HL-60 (cell line): ENCODE measurements at places on chromosomes 4 and X.

GRCh38 chr4:149077181-149077580 is 635.0 kb upstream of the NR3C2 start:
- DNase-seq: no peak

DNA sequence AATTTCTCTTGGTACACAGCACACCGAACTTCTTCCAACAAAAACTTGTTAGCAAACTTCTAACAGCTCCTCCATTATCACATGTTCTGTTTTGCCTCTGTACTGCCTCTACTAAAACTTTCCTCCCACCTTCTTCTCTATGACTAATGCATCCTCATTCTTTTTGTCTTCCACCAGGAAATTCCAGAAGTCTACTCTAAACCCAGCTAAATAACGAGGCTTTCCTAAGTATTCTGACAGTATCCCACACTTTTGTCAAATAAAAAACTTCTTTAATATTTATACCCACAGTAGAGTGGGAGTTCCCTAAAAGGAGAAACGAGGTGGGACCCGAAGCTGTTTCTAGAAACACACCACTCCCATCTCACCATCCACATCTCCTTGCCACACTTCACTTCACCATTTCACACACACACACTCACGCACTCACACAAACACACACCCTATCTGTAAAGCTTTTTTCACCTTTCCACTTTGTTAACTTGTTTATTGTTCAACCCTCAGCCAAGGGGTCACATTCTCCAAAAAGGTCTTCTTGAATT is 280.3 kb downstream of the ARAP2 start:
- no peak for DNase-seq

DNA sequence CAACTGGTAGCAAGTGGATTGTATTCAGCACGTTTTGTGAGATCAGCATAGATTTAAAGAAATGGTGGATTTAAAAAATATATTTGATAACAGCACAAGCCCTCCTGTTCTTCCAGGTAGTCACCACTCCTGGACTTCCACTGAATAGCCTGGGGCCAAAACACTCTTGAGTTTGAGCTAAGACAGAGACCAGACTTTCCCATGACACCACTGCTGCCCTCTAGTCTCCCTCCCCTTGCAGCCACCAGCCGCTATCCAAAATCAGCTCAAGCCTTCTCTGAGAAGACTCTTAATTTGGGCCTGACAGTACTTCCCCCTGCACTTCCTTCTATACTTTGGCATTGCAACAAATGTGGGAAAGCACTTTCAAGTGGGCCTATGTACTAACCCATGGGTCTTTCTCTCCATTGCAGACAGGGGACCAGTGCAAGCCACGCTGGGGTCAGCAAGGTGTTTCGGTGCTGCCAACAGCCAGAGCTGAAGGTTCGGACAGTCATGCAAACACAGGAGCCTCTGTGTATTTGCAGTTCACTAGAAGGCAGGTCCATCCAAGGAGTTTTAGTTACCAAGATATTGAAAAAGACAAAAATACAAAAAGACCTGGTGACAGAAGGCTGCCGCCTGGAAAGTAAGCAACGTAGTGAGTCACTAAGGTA is 40.5 kb upstream of the KLHL13 start:
- no peak for DNase-seq

GRCh38 chrX:150944233-150944632 is 38.9 kb upstream of the HMGB3 start:
- no peak for DNase-seq

DNA sequence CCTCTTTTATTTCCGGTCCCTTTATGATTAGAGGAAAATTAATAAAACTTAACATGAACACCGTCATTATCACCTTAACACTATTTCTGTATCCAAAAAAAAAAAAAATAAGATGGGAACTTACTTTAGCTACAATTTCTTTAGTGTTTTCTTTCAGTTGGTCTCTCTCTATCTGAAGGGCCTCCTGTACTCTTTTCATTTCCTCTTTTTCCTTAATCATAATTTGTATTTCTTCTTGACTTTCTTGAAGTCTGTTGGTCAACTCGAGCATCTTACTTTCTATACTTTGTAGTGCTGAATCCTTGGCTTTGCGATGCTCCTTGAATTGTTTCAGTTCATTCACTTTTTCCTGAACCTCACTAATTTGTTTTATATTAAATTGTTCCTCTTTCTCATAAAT is 45.3 kb upstream of the BDH2 start:
- DNase-seq: no peak

- no peak for DNase-seq
Observed at GRCh38 chrX:40467454-40467853, 113.3 kb upstream of the ATP6AP2 start.

DNA sequence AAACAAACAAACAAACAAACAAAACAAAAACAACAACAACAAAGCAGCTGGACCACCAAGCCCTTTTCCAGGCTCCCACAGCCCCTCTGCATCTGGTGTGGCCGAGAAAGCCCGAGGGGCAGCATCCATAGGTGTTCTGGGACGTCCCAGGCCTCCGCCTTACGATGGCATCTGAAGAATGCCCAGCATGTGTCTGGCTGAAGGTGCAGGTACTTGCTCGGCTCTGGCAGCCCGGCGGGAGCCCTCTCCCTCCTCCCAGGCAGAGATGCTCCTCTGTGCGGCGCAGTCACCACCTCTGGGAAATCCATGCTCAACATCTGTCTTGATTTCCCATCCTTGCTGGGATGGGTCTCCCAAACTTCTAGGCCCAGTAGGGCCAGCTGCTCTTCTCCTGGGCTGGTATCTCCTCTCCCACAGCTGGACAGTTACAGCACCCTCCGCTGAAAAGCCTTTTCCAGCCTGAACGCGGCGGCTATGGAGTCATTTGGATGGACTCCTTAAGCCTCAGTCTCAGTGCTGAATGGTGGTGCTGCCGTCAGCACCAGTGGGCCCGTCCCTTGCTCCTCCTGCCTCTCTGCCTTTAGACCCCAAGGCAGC is 4.3 kb downstream of the PSAPL1 start:
- DNase-seq: no peak

DNA sequence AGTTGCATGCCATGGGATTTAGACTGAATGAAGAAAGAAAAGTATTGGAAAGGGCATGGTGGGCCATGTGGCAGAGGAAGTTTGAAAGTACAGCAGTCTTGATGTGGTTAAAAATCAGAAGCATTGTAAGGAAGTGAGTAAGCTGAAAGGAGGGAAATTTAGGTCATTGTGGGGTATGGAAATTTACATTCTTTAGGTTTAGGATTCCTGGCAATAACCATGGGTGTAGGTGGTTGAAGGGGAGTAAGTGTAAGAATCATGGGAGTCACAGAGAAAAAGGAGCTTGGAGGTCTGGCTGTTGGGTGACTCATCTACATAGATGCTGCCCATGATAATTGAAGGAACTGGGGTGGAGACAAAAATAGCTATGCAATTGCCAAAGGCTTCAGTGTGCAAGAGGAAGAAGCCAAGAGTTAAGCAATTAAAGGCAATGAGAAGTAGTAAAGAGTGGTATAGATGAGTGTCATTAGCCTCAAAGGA is 243.8 kb upstream of the LDB2 start:
- DNase-seq: peak; percentile 91

DNA sequence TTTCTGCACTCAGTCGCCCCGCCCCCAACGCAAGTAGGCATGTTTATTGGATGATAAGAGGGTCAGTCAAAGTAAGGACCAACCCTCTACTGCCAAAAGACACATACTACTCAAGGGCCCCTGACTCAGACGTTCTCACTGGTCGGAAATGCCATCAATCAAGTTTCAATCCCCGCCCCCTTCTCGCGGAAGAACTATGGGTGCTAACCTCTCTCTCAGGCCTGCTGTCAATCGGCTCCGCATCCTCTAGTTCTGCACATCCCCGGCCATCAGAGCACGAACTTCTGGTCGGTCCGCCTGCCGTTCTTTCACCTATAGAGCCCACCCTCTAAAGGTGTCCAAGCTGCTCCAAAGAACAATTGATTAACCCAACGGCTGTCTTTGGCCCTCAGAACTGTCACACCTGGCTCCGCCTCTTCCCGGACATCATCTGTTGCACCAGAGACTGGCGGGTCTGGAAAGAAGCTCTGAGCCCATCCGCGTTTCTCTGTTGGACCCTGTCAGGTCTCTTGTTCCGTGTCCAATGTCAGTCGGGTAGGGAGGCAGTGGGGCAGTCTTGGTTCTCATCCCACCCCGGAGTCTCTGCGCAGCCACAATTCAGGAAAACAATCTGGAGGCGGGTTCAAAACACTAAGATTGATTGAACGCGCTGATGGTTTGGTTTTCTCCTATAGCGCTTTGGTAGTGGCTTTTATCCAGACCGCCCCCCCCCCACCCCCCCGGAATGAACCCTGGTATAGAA is 15.2 kb downstream of the NDUFB11 start:
- DNase-seq: peak; percentile 83

- no peak for DNase-seq
Observed at GRCh38 chr4:35818520-35818919, 425.8 kb downstream of the ARAP2 start.

DNA sequence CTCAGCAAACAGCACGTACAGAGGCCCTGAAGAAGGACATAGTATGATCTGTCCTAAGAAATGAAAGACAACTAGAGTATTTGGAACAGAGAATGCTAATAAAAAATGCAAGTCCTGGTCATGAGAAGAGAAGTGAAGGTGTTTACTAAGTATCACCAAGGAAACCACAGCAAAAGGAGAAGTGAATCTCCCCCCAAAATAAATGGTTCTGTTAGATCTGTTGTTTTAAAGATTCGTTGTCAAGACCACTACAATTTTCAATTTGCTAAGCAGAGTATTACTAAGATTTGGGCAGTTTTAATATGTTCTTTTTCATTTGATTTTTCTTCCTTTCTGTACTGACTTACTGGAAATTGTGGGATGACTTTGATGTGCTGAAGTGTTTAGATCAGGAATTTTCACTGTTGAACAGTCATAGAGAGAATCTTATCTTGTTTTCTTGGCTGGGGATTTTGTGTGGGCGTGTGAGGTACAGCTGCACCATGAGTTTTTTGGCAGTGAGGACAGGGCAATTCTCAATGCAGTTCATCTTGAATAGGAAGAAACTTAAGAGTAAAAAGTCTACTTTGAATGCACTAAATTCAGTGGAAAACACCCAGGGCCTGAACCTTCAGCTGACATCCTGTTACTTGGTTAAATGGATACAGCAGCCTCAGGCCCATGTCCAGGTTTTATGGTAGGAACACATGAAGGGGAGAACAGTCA is 132.2 kb downstream of the STIM2 start:
- no peak for DNase-seq

- no peak for DNase-seq
Observed at GRCh38 chrX:153863251-153863991, 22.6 kb downstream of the L1CAM start.

DNA sequence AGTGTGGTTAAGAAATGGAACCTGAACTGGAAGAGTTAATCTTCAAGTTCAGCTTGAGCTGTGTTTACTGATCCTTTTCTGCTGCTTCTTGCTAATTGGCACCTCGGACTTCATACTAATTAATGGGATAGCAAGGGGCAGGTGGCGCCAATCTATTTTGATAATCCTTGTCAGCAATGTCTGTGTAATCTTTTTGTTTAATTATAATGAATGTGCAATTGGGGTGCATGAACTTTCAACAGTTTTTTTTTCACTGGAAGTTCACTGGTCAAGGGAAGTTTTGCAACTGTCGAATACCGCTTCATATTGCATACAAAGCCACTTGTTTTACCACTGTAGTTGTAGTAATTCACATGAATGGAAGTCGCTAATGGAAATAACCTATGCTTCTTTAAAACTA is 261.0 kb downstream of the BMPR1B start:
- DNase-seq: no peak

DNA sequence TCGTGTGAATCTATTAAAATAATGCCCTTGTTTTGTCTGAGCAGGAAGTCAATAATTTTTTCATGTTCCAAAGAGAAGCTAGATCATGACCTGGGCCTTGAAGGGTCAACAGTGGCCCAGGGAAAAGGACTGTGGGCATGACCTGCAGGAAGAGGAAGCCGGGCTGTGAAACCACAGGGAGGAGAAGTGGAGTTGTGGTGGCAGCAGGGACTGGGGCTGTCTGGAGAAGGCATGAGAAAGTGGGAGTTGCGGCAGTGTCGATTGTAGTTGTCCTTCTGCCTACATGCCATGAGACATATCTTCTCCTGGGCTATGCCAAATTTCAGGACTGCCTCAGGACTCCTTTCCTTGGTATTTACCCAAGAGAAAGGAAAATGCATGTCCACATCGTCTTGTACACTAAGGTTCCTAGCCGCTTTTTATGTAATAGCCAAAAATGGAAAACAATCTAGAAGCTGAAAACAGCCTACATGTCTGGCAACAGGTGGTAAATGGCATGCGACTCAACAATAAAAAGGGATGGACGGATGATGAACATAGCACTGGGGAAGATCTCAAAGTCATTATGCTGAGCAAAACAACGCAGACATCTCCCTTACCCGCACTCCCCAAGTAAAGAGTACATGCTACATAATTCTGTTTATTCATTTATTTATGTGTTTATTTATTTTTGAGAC is 13.6 kb upstream of the PTTG2 start:
- peak; percentile 71 for DNase-seq

- DNase-seq: no peak
Observed at GRCh38 chr4:17920681-17921080, 100.9 kb downstream of the LCORL start.

DNA sequence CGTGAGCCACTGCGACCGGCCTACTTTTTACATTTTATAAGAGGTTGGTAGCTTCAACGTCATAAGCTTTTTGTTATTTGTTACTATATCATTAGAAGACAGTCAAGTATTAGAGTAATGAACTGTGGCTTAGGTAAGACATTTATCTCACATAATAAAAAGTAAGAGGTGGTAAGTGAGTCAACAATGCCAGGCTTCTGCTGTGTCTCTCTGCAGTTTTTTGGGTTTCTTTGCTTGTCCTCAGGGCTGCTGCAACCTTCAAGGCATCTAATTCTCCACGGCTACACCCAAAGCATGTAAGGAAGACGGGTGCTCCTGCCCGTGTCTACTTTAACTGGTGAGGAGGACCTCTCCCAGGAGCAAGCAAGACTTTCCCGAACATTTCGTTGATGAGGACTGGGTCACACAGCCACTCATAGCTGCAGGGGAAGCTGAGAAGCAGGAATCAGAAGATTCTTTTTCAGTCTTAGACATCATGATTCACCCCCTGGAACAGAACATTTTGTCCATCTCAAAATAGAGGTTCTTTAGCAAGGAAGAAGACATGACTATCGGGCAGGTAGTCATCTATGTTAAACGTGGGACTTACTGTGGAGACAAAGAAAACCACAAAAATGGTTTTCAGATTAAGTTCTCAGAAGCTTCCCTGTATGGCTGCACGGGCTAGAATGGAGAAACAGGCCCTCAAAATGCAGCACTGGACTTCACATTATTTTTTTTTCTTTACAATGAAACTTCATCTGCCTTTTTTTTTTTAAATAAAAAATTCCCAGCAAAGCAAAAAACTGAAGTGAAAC is 13.0 kb upstream of the RHOH start:
- peak; percentile 9 for DNase-seq

DNA sequence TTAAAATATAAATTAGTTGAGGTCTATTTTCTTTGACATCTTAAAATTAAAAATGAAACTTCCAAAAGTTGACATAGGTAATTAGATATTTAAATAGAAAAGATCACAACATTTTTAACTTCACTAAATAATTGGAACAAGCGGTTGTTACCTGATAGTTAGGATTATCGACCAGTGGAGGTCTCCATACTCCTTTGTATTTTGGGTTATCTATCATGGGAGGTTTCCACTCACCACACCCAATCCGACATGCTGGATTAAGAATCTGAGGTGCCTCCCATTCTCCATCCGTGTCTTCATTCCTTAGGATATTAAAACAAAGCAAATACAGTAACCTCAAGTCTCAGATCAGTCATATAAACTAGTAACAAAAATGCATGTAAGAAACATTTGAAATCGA is 22.2 kb downstream of the SCOC start:
- DNase-seq: no peak

GRCh38 chr4:120915336-120915735 is 7.2 kb downstream of the PRDM5 start:
- DNase-seq: no peak
